ENCODE measurements at places on chromosomes 1 and 21. TPM values are rescaled to one million over a fixed set of nuclear protein-coding genes. Genes with fewer than 3 reads are reported as not detected.

GPR37L1 gene
- 0.05 TPM for total RNA-seq

FCRL3 gene
- 0.84 TPM for total RNA-seq

HSD11B1 gene
- total RNA-seq, result 30.7 TPM

TENT5C gene
- 11.6 TPM for total RNA-seq

RIT1 gene
- 55.3 TPM for total RNA-seq

NEK2 gene
- total RNA-seq, result 3.8 TPM

DNA sequence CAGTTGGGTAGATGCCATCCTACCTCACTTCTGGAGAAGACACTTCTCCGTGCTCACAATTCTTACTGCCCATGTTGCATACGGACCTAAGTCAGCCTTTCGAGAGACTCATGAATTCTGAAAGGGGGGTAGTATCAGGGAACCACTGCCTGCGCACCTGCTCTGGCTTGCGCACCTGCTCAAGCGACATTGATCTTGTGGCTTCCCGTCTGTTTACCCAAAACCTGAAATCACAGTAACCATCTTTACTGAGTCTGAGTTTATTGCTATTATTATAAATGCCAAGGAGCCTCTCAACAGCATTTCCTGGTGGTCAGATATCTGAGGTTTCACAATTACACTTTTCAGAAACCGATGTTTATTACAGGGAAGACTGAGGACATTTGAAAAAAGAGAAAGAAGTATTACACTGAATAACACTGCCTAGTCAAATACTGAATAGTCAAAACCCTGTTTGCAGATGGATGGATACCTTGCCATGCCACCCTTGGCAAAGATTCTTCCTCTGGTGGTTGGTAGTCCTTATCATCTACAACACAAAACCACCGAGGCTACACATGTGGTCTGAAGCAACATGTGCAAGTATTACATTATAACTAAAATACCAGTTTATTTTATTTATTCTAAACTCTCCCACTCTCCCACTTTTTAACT is 208.7 kb downstream of the SIPA1L2 start:
- H3K4me3 ChIP-seq, result no peak overlapping the region
- no peaks in the 10 kb centered on the region for H3K4me1 ChIP-seq
- no peak for DNase-seq
- H3K36me3 ChIP-seq, result peaks cover 70% of the 10 kb centered on the region
- H3K27me3 ChIP-seq, result no peaks in the 10 kb centered on the region

GRCh38 chr1:220316305-220316704 is 44.1 kb upstream of the RAB3GAP2 start:
- no peak overlapping the region for H3K27ac ChIP-seq
- H3K4me1 ChIP-seq, result no peaks in the 10 kb centered on the region
- H3K36me3 ChIP-seq, result no peaks in the 10 kb centered on the region
- no peak for DNase-seq
- H3K27me3 ChIP-seq, result no peaks in the 10 kb centered on the region
- no peak overlapping the region for H3K4me3 ChIP-seq

GRCh38 chr21:30240661-30241060 is 24.8 kb upstream of the CLDN8 start:
- no peak for DNase-seq
- H3K27me3 ChIP-seq, result no peaks in the 10 kb centered on the region
- H3K27ac ChIP-seq, result no peak overlapping the region
- H3K4me3 ChIP-seq, result no peak overlapping the region

DNA sequence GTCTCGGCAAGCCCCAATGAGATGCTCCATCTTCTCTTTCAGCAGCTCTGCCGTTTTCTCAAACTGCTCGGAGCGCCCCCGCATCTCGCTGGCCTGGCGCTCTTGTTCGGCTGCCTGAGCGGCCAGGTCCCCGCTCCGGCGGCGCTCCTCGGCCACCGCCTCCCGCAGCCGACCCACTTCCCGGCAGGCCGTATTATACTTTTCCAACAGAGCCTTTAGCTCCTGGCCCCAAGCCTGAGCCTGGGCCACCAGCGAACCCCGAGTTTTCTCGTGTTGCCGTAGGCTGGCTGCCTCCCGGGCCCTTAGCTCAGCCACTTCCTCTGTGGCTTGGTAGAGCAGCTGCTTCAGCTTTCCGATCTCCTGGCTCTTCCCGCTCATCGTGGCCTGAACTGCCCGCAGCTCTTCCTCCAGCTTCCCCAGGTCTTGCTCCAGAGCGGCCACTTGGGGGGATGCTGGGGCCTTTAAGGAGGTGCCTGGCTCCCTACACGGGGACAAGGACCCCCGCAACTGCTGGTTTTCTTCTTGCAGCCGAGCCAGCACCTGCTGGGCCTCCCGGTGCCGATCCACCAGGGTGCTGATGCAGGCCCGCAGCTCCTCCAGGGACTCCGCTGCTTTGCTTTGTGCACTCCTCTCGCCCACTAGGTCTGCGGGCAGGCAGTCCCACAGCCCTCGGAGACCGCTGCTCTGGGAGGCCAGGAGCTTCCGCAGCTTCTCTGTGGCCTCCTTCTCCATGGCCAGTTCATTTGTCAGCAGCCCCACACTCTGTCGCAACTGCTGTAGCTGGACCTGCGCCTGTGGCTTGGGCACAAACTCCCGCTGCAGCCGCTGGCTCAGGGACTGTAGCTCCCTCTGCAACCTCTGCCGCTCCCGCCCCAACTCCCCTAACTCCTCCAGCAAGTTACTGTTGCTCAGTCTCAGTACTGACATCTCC is 13.4 kb upstream of the PIAS3 start:
- peak overlapping the region; percentile 28 for H3K4me3 ChIP-seq
- no peaks in the 10 kb centered on the region for H3K36me3 ChIP-seq
- H3K4me1 ChIP-seq, result no peaks in the 10 kb centered on the region

GRCh38 chr1:62800281-62800680 is 16.3 kb downstream of the ATG4C start:
- H3K4me3 ChIP-seq, result no peak overlapping the region
- DNase-seq, result no peak
- H3K27ac ChIP-seq, result peak overlapping the region; percentile 28
- no peaks in the 10 kb centered on the region for H3K27me3 ChIP-seq

GRCh38 chr1:77047978-77048614 is 171.1 kb downstream of the PIGK start:
- H3K27ac ChIP-seq, result no peak overlapping the region
- no peak overlapping the region for H3K4me3 ChIP-seq
- H3K4me1 ChIP-seq, result no peaks in the 10 kb centered on the region
- no peak for DNase-seq
- no peaks in the 10 kb centered on the region for H3K36me3 ChIP-seq

GRCh38 chr1:44962729-44963128 is 23.7 kb downstream of the EIF2B3 start:
- no peaks in the 10 kb centered on the region for H3K27me3 ChIP-seq
- no peaks in the 10 kb centered on the region for H3K36me3 ChIP-seq
- DNase-seq, result no peak
- H3K4me1 ChIP-seq, result no peaks in the 10 kb centered on the region

- DNase-seq, result no peak
- no peak overlapping the region for H3K27ac ChIP-seq
- no peaks in the 10 kb centered on the region for H3K36me3 ChIP-seq
- H3K4me3 ChIP-seq, result no peak overlapping the region
Observed at GRCh38 chr1:47182676-47183235, 7.1 kb downstream of the PDZK1IP1 start.

- no peaks in the 10 kb centered on the region for H3K27me3 ChIP-seq
- H3K27ac ChIP-seq, result no peak overlapping the region
- peak overlapping the region; percentile 62 for H3K4me3 ChIP-seq
- peaks cover 8% of the 10 kb centered on the region for H3K4me1 ChIP-seq
- DNase-seq, result no peak
Observed at GRCh38 chr1:92079441-92079840, 704 bp upstream of the BTBD8 start.

- no peak for DNase-seq
- H3K27ac ChIP-seq, result no peak overlapping the region
Observed at GRCh38 chr1:202213361-202214088, 19.9 kb downstream of the LGR6 start.

DNA sequence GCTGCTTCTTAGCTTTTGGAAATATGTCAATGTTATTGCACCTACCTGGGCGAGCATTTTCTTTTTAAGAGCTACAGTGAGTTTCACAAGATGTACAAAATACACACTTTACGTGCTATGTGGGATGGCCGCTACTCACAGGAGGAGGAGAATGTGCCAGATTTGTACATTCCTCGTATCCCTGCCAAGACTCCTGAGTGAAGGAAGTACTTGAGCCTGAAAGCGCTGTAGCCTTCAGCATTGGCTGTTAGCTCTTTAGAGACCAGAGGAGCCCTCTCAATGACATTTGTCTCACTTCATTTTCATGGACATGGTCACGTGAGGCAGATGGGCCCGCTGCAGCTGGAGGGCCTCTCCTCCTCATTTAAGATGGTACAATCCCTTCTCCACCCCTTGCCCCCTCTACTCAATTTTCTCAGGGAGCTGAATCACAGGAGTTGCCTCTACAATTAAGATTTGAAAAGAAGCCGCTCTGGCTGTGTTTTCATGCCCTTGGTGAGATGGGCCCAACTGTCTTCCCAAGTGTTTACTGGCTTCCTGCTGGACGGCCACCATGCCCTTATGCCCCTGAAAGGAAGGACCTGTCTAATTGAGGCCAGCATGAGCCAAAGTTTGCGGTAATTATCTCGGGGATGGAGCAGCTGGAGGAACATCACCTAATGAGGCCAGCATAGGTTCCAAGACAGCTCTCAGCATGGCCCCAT is 442.6 kb downstream of the PRDM2 start:
- DNase-seq, result peak; percentile 47
- no peaks in the 10 kb centered on the region for H3K36me3 ChIP-seq
- peaks cover 6% of the 10 kb centered on the region for H3K4me1 ChIP-seq
- no peak overlapping the region for H3K4me3 ChIP-seq

DNA sequence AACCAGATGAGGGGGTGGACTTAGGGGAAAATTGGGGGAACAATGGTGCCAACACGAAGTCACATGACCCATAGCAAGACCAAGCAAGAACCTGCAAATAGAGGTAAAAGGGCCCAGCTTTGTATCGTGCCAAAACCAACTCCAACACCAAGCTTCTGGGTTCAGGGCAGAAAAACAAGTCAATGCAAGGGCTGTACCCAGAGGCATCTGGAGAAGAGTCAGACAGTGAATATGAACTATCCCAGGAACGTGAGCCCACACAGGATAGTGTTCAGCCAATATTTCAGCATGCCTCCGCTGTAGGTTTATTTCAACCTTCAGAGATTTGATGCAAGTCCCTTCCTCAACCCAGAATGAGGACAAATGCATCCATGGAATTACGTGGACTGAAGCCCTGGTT is 15.0 kb upstream of the ZMYM6 start:
- H3K4me1 ChIP-seq, result no peaks in the 10 kb centered on the region
- H3K27me3 ChIP-seq, result no peaks in the 10 kb centered on the region
- no peak overlapping the region for H3K27ac ChIP-seq
- H3K36me3 ChIP-seq, result no peaks in the 10 kb centered on the region

Measured in left lung (tissue), 14 donors.